ENCODE measurements at places on chromosomes 6 and 20. TPM values are rescaled to one million over a fixed set of nuclear protein-coding genes. Genes with fewer than 3 reads are reported as not detected.

The PRKN gene
- total RNA-seq: 20.6 TPM

GRCh38 chr6:89079511-89080234, 878 bp upstream of the PNRC1 start:
- DNase-seq: peak; percentile 63

DNA sequence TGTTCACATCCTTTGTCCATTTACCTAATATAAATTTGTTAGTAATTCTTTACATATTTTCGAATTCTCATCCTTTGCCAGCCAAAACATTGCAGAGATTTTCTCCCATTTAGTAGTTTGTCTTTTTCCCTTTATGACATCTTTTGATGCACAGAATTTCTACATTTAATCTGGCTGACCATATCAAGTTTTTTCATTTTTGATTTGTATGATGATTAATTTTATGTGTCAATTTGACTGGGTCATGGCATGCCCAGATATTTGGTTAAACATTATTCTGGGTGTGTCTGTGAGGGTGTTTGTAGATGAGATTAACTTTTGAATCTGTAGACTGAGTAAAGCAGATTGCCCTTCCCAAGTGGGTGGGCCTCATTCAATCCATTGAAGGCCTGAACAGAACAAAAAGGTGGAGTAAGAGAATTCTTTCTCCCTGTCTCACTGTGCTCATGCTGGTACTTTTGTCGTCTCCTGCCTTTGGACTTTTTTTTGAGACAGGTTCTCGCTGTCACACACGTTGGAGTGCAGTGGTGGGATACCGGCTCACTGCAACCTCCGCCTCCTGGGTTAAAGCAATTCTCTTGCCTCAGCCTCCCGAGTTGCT, 72.1 kb upstream of the EPB41L1 start:
- no peak for DNase-seq

- no peak for DNase-seq
These were observed 92.1 kb upstream of the NEDD9 start for GRCh38 chr6:11324453-11325015.

- no peak for DNase-seq
These were observed 25.2 kb downstream of the RIOK1 start for GRCh38 chr6:7414811-7415210.

The DNAJC5 gene
- total RNA-seq: 42.3 TPM

GRCh38 chr20:42485556-42485955, 704.1 kb downstream of the PTPRT start:
- DNase-seq: no peak
